ENCODE measurements at places on chromosomes 3 and 15.

GRCh38 chr3:139312416-139312815 is 31.4 kb upstream of the MRPS22 start:
- DNase-seq, result no peak

- no peak for DNase-seq
Measured at GRCh38 chr3:197003461-197004385, 25.9 kb downstream of the MELTF start.

GRCh38 chr3:187939891-187940290 is 194.6 kb upstream of the BCL6 start:
- no peak for DNase-seq

- no peak for DNase-seq
Measured at GRCh38 chr3:133293397-133294110, 106.3 kb upstream of the BFSP2 start.

DNA sequence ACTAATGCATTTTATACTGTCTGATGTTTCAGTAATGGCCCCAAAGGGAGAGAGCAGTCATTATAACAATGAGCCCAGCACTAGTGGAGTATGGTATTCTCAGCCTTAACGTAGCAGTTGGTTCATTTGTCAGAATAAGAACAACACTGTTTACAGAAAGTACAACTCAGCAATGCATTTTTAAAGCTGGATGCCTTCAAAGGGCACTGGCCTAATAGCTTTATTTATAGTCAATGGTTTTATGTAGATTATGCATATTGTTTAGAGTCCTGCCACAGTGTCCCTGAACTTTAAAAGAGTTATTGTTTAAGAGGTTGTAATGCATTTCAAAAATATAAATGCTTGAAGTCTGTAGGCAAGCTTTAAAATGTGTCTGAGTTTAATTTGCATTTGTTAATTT is 211.1 kb downstream of the MCTP2 start:
- DNase-seq, result no peak

GRCh38 chr3:62950210-62950609 is 75.0 kb upstream of the CADPS start:
- no peak for DNase-seq

- DNase-seq, result no peak
Measured at GRCh38 chr15:39354189-39354588, 226.7 kb upstream of the THBS1 start.

All from activated CD8-positive, alpha-beta memory T cell treated with anti-CD3 and anti-CD28 coated beads for 1 hour (primary cell).